Mesendoderm (in vitro differentiated cells): ENCODE measurements at places on chromosomes 1 and 21.

- no peak overlapping the region for H3K4me3 ChIP-seq
- no peak for DNase-seq
- H3K27ac ChIP-seq = no peak overlapping the region
These were observed 23.2 kb downstream of the LEPR start for GRCh38 chr1:65443647-65444046.

DNA sequence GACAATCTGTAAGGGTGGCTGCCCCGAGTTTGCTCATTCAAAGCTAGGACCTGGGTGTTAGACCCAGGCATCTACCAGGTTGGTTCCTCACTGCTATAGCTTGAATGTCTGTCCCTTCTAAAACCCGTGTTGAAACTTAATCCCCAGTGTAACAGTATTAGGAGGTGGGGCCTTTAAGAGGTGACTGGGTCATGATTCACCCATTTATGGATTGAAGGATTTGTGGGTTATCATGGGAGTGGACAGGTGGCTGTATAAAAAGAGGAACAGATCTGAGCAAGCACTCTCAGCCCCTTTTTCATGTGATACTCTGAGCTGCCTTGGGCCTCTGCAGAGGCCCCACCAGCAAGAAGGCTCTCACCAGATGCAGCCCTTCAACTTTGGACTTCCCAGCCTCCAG lies 29.4 kb downstream of the PSMG1 start:
- H3K27ac ChIP-seq = no peak overlapping the region
- no peak for DNase-seq
- H3K36me3 ChIP-seq = no peaks in the 10 kb centered on the region
- no peak overlapping the region for H3K4me3 ChIP-seq

- no peaks in the 10 kb centered on the region for H3K36me3 ChIP-seq
- no peak for DNase-seq
- H3K4me3 ChIP-seq = no peak overlapping the region
- H3K27ac ChIP-seq = peak overlapping the region; percentile 36
- peaks cover 43% of the 10 kb centered on the region for H3K4me1 ChIP-seq
These were observed 60.4 kb downstream of the DNTTIP2 start for GRCh38 chr1:93818570-93818959.

- no peak for DNase-seq
- no peaks in the 10 kb centered on the region for H3K36me3 ChIP-seq
- no peak overlapping the region for H3K4me3 ChIP-seq
- H3K27me3 ChIP-seq = peaks cover 11% of the 10 kb centered on the region
- no peak overlapping the region for H3K27ac ChIP-seq
- H3K4me1 ChIP-seq = peaks cover 15% of the 10 kb centered on the region
These were observed 4.7 kb upstream of the ITGB2 start for GRCh38 chr21:44925378-44925755.

GRCh38 chr1:26378088-26378878 lies 5.7 kb upstream of the ZNF683 start:
- no peaks in the 10 kb centered on the region for H3K36me3 ChIP-seq
- peaks cover 20% of the 10 kb centered on the region for H3K4me1 ChIP-seq
- no peak overlapping the region for H3K27ac ChIP-seq

- H3K27me3 ChIP-seq = no peaks in the 10 kb centered on the region
- H3K27ac ChIP-seq = no peak overlapping the region
- no peaks in the 10 kb centered on the region for H3K4me1 ChIP-seq
- no peak overlapping the region for H3K4me3 ChIP-seq
- DNase-seq = no peak
- no peaks in the 10 kb centered on the region for H3K36me3 ChIP-seq
These were observed 1341.2 kb downstream of the PLA2G4A start for GRCh38 chr1:188169971-188170370.

GRCh38 chr1:235932090-235932510 lies 65.4 kb upstream of the LYST start:
- no peak overlapping the region for H3K27ac ChIP-seq
- no peaks in the 10 kb centered on the region for H3K4me1 ChIP-seq
- no peaks in the 10 kb centered on the region for H3K27me3 ChIP-seq
- H3K4me3 ChIP-seq = no peak overlapping the region
- DNase-seq = no peak

GRCh38 chr1:45521413-45522323 lies at the start of gene PRDX1:
Gene PRDX1, minus strand, starts transcription at chr1:45521884. Its CDS starts 2,841 bp downstream, at chr1:45519043.
- DNase-seq = peak; percentile 98
- no peaks in the 10 kb centered on the region for H3K27me3 ChIP-seq

DNA sequence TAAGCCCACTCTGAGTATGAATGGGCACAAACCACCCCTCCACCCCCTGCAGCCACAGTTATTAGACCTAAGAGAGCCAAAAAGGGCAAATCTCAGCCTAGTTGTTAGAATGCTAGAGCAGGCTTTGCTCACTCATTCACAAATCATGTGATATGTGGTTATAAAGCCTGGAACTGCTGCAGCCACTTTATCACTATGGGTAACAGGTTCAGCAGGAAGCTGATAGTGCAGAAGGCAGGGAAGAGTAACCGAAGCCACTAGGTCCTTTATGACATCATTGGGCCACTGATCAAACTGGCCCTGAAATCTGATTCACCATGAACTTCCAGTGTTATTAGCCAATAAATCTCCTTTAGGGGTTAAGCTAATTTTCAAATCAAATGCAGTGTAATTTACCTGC lies 134.7 kb downstream of the GRIK1 start:
- H3K4me1 ChIP-seq = no peaks in the 10 kb centered on the region
- H3K27me3 ChIP-seq = no peaks in the 10 kb centered on the region
- H3K27ac ChIP-seq = no peak overlapping the region
- H3K4me3 ChIP-seq = no peak overlapping the region
- DNase-seq = peak; percentile 37
